ENCODE measurements at places on chromosomes 7 and 10.

GRCh38 chr7:147638566-147638965 is 952.0 kb upstream of the C7orf33 start:
- no peak for DNase-seq

DNA sequence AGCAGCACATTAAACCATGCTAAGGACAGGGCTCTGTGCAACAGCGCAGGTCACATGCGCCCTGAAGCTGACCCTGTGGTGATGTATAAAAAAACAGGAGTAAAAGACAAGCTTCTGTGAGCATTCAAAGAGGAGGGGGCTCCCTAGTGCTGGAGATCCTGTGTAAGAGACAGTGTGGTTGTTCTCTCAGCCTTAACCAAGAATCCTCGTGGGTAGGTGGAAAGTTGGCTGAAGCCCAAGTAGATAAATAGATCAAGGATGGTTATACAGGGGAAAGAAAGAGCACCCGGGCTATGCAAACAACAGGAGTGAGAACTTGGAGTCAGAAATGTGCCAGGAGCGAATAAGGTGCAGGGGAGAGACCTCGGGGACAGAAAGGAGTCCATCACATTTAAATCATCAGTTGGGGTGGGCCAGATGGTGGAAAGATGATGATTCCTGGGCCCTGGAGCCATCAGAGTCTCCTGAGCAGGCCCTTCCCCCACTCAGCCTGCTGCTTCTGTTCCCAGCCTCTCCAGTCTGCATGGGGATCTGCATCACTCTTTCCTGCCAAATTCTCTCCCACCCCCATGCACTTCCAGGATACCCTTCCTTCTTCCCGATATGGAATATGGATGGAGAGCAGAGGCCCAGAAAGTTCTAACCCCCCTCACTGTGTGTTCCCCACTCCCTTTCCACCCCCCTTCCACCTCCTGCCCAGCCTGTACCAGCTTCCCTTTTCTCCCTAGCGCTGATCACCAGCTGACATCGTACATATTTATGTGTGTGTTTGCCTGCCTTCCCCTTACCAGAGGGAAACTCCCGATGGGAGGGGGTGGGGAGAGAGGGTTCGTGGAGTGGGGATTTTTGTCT is 78.1 kb upstream of the PRR15 start:
- DNase-seq: no peak

DNA sequence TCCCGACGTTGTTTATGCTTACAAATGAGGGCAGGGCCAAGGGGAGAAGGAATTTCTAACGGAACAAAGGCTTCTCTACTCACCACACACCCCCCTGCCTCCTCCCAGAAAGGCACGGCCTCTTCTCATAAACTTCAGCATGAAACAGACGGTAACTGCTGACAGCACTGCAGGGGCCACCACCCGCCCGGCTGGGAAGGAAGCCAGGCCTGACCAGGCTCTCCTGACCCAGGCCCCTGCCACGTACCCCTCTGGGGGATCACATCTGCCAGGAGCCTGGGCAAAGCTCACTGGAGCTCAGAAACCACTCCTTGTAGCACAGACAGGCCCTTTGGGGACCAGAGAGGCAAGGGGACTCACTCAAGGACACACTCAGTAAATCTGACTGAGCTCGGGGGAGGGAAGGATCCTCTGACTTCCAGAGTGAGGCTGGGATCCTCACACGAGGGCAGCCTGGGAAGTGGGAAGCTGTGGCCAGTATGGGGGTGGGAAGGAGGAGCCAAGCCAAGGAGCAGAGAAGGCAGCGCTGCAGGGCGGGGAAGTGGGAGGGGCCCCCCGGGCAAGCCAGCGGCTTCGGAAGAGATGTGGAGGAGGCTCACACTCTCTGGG is 46.1 kb downstream of the ZCCHC24 start:
- peak; percentile 96 for DNase-seq

DNA sequence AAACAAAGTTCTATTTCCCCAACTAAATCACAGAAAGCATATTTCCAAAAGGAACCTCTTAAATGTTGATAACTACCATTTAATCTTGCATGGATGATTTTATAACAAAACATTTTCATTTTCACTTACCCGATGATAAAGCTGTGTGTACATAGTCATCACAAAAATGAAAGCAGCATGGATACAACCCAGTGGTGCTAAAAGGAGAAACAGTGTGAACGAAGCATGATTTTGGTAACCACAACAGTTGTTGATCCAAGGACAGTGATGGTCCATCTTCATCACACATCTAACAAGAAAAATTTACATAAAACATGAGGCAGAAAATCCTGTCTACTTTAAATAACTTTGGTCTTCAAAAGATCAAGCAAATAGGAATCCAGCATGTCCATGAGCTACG is 4.7 kb downstream of the ZDHHC6 start:
- DNase-seq: no peak

- DNase-seq: peak; percentile 67
Observed at GRCh38 chr10:103763374-103764202, 91.8 kb downstream of the SH3PXD2A start.

DNA sequence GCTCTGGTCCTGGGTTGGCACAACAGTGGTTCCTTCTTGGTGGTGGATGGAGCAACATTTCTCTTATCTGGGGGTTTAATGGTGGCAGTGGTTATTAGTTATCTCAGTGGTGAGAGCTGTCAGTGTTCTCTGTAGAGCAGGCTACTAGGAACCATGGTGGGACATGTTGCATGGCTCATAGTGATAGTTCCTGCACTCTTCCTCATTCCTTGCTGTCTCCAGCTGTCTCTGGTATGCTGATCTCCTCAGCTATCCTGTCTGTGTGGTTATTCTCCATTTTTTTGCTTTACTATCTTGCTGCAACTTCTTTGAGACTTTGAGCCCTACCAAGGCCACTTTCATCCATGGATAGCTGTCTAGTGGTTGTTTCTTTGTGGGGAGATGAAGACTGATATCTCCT is 44.0 kb downstream of the CCDC7 start:
- DNase-seq: no peak

DNA sequence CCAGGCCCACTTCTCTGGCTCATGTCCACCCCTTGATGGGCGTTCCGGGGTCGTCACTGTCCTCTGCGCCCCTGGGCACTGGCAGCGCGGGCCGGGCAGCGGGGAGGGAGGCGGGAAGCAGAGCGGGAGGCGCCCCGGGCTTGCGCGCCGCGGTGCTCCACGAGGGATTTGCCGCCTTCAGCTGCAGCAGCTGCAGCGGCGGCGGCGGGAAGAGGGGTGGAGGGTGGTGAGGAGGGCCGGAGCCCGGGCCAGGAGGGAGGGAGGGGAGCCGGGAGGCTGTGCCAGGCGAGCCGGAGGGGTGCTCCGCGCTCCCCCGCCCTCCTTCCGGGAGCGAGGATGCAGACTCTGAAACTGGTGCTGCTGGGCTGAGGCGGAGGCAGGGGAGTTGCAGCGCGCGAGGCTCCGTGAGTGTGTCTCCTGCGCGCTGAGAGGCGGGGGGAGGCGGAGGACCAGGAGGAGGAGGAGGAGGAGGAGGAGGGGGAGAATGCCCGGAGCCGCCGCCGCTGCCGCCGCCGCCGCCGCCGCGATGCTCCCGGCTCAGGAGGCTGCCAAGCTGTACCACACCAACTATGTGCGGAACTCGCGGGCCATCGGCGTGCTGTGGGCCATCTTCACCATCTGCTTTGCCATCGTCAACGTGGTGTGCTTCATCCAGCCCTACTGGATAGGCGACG is at the start of gene LHFPL3:
LHFPL3 (plus strand) TSS at position 308 of the 674 bp plus-strand sequence.
- no peak for DNase-seq

DNA sequence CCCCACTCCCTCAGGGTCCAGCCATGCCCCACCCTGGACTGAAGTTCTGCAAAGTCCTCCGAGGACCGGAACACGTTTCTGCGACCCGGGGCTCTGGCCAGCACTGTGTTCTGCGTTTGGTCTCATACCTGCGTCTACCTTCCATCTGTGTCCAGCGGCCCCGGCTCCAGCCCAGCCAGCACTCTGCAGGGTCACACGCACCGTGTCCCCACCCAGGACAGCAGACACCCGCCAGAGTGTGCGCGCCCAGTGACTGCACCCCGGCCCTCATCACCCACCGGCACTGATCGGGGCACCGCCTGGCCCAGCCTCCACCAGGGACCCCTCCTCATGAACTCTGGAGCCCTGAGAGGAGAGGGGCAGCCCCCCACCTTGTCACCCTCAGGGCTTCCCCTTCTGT is 20.3 kb downstream of the SLC29A4 start:
- DNase-seq: no peak

DNA sequence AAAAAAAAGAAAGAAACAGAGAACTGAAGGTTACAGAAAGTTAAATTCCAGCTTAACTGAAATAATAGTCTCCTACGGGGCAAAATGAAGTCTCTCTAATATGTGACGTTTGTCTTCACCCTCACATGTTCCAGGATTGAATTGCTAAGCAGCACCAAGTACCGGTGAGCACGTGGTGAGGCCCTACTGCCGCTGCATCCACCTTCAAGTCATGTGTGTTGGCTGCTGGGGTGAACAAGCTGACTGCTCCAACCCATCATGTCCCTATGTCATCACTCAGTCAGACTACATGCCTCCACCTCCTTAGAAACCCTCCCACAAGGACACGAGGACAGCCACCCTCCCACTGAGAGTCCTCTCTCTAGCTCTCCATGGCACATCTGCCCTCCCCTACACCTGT is 35.4 kb upstream of the NPFFR1 start:
- no peak for DNase-seq

DNA sequence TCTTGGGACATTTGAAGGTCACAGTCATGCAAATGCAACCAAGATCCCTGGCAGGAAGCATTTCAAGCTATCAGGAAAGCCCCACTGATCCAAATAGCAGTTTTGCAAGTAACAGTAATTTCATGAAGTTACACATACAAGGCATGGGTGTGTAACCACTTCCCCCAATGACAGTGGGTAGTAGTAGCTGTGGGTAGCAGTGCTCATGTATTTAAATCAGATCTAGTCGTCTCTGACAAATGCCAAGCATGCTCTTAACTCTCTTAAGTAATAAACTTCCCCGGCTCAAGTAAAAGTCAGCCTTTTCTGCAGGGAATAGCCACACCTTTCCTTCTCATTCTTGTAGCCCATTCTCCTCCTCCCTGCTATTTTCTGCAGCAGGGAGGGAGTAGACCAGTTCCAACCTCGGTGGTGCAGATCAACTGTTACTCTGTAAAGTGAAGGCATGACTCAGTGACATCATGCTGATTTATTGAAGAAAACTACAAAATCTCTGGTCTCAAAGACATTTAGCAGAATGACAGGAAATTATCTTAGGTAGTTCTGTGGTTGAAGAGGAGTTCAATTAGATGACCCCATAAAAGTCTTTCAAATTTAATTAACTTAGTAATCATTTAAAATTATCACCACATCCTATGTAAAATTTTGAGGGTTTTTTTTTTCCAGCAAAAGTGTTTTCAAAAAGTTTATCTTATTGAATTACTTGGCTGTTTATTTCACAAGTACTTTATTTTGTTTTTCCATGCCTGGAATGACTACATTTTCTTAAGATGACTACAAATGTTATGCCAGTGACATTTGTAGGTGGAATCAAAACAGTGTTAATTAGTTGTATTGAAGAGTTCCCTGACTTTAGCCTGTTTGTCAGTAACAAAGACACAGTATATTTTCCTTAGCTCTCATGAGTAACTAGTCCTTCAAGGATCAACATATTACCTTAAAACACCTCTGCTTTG is 568.3 kb downstream of the INHBA start:
- DNase-seq: peak; percentile 68

DNA sequence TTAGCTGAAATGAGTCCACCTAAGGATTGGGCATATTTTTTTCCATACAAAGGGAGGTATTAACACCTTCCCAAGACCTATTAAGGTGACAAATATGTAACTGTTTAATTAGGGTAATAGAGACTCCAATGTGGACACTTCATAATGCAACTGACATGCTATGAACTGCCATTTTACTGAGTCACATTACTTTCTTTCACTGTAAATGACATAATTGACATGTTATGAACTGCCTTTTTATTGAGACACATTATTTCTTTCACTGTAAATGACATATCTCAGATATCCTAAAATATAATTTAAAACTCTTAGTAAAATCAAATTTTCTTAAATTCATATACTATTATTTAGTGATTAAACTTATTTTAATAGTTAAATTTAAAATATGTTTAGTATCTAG is 528.8 kb upstream of the PCDH15 start:
- no peak for DNase-seq

- peak; percentile 28 for DNase-seq
Observed at GRCh38 chr10:75492173-75492925, 60.9 kb downstream of the LRMDA start.

DNA sequence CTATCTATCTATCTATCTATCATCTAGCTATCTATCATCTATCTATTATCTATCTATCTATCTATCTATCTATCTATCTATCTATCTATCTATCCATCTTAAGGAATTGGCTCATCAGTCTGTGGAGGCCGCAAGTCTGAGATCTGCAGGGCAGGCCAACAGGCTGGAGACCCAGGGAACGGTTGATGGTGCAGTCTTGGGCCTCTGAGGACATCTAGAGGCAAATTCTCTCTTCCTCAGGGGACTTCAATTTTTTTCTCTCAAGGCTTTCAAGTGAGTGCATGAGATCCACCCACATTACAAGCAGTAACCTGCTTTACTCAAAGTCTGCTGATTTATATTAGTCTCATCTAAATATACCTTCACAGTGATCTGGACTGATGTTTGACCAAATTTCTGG is 197.0 kb downstream of the GLRX3 start:
- DNase-seq: no peak

- DNase-seq: no peak
Observed at GRCh38 chr10:20624642-20625041, 272.5 kb downstream of the NEBL start.

DNA sequence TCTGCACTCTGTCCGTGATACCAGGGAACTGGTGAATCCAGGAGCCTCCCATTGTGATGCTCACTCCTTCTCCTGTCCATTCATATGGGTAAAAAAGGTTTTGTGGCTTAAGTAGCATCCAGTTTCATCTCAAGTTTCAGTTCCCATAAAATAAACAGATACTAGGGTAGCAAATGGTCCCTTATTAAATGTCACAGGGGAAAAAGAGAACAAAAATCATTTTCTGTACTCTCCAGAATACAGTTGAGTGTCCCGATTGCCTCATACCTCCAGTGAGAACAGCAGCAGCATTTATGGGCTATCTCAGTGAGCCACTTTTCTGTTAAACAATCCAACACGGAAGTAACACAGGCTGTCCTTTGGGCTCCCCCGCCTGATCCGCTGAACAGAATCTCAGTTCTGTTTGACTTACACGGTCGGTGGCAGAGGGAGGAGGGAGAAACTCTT is 179.6 kb downstream of the CELF2 start:
- DNase-seq: peak; percentile 49

DNA sequence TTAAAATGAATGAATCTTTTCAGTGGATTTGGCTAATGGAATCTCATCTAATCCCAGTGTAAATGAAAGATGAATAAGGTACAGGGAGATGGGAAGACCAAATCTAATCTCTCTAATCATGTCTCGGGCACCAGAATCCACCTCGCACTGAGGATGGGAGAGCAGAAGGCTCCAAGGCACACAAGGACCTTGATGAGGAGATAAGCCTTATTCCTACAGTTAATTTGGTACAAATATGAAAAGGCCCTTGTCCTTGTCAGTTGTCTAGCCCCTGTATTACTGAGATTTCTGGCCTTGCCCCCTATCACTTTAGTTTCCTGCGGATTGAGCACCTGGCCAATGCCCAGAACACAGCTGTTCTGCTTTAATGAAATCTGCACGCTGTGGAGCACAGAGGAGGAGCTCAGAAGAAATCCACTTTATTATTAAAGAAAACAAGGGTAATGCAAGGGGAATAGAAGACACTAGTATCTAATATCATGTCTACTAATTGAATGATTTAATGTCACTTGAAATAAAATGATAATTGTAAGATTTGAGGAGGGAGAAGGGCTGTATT is 321.4 kb upstream of the HGF start:
- DNase-seq: no peak

Data from RPMI7951 (cell line).